D721Med (cell line): ENCODE measurements at places on chromosomes 6 and 20.

- DNase-seq = no peak
Measured at GRCh38 chr6:17710331-17710730, 3.6 kb upstream of the NUP153 start.

- DNase-seq = no peak
Measured at GRCh38 chr20:37313546-37314091, 24.2 kb downstream of the MANBAL start.

GRCh38 chr6:39520916-39521315 is 198.4 kb upstream of the KCNK16 start:
- DNase-seq = no peak

DNA sequence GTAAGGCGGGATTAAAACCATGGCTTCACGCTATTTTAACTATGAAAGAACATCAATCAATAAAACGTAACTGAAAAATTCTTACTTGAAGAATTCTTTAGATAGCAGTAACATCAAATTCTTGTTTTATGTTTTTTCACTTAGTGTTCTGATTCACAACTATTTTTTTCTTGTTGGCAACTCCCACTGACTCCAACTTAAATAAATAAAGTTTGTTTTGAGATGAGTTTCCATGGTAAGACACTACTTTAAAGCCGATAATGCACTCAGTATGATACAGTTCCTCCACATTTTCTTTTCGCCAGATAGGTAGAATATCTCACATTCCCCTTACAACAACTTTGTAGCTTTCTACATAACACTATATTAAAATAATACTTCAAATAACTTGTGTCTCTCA is 33.1 kb upstream of the CNKSR3 start:
- no peak for DNase-seq

DNA sequence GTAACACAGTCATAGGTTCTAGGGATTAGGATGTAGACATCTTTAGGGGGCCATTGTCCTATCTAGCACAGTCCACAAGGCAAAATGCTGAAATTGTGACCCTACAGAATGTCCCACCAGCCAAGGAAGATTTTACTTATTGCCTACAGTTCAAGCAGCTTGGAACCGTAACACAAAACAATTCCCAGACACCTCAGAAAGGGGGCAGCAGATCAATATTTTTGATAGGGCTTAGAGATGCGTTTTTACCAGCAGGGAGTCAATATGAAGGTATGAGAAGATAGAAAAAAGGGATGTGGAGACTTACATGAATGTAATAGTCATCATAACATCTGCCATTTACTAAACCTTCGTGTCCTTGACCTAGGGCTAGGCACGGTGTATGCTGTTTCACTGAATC is 81.0 kb downstream of the TMEM170B start:
- no peak for DNase-seq

- no peak for DNase-seq
Measured at GRCh38 chr6:12653486-12653885, 63.1 kb upstream of the PHACTR1 start.

DNA sequence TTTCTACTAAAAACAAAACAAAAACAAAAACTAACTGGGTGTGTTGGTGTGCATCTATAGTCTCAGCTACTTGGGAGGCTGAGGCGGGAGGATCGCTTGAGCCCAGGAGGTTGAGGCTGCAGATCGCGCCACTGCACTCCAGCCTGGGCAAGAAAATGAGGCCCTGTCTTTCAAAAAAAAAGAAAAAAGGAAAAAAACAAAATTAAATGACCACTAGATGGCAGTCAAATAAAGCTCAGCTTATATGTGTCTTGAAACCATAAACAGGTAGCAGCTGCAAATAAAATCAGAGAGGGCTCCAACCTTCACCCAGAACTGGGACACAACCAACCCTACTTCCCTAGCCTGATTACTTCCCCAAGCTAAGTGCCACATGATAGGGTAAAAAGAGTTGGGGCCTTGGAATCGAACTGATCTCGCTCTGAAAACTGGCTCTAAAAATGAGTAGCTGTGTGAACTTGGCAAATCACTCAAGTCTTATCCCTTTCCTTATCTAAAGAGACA is 67.1 kb upstream of the ADGRF4 start:
- no peak for DNase-seq

GRCh38 chr20:63967330-63968135 is 2.2 kb downstream of the ZNF512B start:
- no peak for DNase-seq

- no peak for DNase-seq
Measured at GRCh38 chr6:52953911-52954839, 40.9 kb downstream of the GSTA4 start.

DNA sequence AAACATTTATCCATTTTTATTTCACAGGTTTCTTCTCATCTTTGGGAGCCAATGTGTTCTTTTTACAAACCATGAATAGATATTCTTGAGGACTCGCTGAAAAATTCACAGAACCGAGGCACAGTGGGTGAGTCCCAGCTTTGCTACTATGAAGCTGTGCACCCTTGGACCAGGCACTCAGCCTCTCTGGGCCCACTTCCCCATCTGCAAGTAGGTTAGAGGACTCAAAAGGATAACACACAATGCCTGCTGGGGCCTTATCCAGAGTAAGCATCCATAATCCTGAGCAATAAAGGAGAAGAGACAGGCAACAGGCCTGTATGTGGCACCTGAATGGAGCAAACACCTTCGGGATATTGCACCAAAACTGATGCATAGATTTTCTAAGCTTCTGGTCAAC is 153.3 kb downstream of the PREX1 start:
- no peak for DNase-seq

- DNase-seq = no peak
Measured at GRCh38 chr20:17654649-17655285, 27.3 kb downstream of the RRBP1 start.

GRCh38 chr20:23546435-23547144 is 21.7 kb downstream of the CST9L start:
- no peak for DNase-seq

- DNase-seq = no peak
Measured at GRCh38 chr20:6606651-6607050, 160.8 kb upstream of the BMP2 start.

- no peak for DNase-seq
Measured at GRCh38 chr20:18662279-18663040, 74.6 kb downstream of the DTD1 start.

- no peak for DNase-seq
Measured at GRCh38 chr6:75272145-75272840, 12.3 kb downstream of the TMEM30A start.

- DNase-seq = no peak
Measured at GRCh38 chr6:38413102-38413800, 226.5 kb downstream of the BTBD9 start.
